A172 (cell line): ENCODE measurements at places on chromosomes 5 and 9.

DNA sequence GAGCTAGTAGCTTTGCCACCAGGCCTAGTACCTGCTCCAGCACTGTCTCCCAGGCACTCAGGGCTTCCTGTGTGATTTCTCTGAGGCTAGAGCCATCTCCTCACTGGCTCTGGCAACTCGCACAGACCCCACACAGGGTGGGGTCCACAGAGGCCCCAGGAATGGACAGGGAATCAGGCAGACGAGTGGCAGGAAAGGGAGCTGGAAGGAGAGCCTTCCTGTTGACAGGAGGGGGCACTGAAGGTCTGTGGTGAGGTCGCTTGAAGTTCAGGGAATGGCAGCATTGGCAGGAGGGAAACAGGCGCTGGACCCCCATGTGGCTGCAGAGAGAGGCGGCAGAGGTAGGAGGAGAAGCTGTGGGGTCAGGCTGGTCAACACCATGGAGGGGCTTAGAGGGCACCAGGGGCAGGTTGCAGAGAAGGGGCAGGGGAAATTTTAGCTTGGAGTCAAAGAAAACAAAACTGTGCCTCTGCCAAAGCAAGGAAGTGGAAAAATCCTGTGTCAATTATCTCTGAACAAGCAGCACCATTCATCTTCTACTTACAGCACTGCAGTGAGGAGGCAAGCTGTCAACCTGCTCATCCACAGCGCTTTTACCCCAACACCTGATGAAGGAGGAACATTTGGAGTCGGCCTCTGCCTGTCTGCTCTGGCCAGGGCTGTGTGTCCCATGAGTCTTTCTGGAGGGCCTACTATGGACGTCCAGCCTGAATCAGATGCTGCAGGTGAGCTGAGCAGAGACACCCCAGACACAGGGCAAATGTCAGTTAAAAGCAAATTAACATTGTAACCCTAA lies 270.2 kb downstream of the FSTL4 start:
- DNase-seq, result no peak

DNA sequence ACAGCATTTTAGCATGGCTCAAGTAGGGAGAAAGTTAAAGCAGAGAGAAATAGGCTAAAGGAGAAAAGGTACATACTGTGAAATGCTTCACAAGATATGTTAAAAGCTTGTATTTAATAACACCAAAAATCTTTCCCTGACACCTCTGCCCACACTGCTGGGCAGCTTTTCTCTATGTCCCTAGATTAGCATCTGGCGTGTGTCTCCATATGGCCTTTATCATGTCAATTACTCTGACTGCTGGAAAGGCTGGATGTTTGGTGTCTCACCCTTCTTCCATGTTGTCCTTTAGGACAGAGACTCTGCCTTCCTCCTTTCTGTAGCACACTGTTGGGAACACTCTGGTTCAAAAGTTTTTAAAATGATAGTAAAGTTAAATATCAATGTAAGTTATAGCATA lies 122.5 kb downstream of the OXCT1 start:
- no peak for DNase-seq

GRCh38 chr5:133124891-133125290 lies 73.1 kb downstream of the HSPA4 start:
- DNase-seq, result no peak

DNA sequence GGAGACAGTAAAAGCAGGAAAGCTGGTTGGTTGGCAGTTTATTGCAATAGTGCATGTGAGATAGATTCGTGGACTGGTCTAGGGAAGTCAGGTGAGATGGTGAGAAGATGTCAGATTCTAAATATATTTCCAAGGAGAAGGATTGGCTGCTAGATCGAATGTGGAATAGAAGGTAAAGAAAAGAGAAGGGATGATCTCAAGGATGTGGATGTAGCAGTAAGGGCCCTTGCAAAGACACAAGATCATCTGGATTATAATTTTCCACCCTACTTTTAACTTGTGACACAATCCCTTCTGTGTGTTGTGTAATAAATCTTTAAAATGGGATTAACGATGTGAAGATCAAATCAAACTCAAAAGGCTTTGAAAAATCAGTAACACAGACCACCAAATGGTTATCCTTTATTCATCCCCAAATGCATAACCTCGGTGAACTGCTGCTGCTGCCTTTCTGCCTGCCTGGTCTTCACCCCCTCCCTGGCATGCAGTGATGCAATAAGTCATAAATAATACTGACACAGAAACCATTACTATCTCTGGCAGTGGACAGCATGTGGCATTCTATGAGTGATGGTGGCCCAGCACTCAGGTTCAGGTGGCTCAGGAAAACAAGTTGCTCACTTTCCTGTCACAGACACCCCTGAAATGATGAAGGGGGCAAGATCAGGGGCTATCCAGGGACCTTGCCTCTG lies 178.4 kb downstream of the FAM114A2 start:
- peak; percentile 35 for DNase-seq
